ENCODE measurements at places on chromosomes 6 and 20.

DNA sequence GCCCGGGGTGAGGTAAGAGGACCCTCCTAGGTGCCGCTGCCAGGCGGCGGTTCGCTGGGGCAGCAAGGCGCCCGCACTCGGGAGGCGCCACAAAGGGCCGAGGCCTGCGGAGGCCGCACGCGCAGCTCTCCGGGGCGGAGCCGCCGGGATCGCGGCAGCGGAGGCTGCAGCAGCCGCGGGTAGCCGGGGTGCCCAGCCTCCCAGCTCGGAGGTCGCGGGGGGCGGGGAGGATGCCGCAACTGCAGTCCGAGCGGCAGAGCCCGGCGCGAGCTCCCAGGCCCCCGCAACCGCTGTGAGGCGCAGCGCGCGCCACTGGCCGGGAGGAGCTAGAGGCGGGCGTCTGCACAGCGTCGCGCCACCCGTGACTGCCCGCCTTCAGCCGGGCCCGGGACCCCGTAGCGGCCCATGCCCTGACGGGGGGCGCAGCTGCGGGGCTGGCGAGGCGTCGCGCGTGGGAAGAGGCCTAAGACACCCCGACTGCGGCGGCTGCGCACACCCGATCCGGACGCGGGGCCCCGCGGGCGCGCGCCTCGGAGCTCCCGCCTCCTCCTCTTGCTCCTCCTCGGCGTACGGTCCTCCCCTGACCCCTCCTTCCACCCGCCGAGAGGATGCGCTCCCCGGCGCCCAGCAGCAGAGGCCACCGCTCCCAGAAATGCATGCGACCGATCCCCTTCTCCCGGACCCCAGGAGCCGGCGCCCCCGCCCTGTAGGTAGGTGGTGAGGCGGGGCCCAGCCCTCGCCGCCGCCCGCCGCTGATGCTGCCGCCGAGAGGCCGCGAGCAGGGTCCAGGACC lies at the start of gene NCOA7:
TSS of gene NCOA7 (plus strand) at position 603 of the 793 bp plus-strand sequence. CDS start 24,395 bp downstream, outside the sequence.
- DNase-seq: peak; percentile 43

DNA sequence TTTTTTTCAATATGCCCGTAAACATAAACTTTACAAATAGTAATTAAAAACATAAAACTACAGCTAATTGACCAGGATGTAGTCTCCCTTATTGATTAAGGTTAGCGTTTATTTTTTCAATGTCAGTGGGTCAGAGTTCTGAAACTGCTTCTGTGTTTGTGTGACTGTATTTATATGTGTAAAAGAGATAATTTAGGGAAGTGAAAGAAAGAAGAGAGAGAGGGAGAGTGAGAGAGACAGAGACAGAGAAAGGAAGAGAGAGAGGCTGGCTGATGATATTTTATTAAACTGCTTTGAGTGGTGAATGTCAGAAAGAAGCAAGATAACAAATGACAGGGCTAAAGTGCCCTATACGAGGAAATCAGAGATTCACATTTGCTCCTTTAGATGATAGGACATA lies 266.1 kb upstream of the PTCHD4 start:
- DNase-seq: no peak

DNA sequence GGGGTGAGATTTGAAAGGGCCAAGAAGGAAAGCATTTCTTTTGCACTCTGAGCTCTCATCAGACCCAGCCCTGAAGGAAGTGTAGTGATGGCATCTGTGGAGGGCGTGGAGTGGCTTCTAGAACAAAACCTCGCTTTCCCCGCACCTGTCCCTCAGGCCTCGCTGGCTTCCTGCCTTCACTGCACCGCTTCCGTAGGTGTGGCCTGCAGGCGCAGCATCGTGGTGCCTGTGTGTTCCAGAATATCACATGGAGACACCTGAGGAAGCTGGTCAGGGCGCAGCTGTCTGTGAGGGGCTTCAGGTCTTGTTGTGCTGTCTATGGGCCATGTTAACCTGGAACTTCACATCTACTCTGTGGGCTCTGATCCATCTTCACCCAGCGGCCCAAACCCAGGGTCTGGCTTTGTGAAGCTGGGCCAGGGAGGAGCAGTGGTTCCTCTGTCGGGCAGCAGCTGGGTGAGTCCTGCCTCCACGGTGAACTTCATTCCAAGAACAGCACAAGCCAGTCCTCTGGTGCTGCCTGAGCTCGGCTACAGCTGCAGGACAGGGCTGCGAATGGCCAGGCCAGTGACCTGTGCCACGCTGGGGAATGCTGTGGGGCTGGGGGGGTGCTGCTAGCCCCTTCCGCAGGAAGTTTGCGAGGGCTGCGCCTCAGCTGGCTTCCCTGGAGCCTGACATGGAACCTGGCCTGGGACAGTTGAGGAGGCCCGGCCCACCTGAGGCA lies 40.9 kb downstream of the DSTN start:
- DNase-seq: no peak

- no peak for DNase-seq
These were observed 98.5 kb downstream of the TFAP2A start for GRCh38 chr6:10316373-10316721.

- DNase-seq: no peak
These were observed 129.4 kb upstream of the AFDN start for GRCh38 chr6:167697316-167697715.

- DNase-seq: no peak
These were observed 21.2 kb downstream of the GNAS-AS1 start for GRCh38 chr20:58829531-58829941.

DNA sequence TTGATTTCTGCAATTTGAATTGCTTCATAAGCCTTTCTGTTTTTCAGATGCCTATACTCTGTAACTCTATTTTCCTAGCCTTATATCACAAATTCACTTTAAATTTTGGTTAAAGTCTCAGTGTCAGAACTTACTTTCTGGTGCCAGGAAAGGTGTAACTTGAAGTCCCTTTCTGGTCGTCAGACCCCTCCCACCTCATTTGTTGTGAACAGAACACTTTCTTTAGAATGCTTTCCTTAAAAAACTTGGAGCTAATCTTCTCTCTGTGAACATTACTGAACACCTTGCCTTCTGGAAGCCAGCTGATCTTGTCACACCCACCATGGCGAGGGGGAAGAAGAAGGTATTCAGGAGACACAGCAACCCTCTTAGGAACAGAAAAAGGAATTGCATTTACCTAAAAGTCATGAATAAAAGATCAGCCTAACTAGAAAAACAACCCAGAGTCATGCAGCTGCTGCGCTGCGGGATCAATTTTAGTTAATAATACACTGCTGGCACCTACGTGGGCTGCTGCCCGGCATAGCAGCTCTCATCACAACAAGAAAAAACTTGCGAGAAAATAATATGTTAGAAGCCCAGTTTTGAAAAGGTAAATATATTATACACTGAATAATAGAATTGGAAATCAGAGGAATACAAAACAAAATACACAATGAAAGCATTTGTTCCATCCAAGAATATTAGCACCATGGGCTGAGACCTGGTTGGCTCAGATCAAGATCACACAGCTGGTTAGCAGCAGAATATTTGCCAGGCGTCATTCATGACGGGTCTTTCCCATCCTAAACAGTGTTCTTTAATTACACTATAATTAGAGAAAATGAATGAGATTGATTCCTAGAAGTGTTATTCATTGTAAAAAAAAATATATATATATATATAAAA lies 5.8 kb upstream of the FAM217A start:
- no peak for DNase-seq

- no peak for DNase-seq
These were observed 10.4 kb upstream of the SUMO4 start for GRCh38 chr6:149389509-149390297.

- DNase-seq: no peak
These were observed 44.1 kb upstream of the NT5E start for GRCh38 chr6:85405853-85406198.

- peak; percentile 87 for DNase-seq
These were observed 5.4 kb downstream of the CCND3 start for GRCh38 chr6:41936073-41936837.

DNA sequence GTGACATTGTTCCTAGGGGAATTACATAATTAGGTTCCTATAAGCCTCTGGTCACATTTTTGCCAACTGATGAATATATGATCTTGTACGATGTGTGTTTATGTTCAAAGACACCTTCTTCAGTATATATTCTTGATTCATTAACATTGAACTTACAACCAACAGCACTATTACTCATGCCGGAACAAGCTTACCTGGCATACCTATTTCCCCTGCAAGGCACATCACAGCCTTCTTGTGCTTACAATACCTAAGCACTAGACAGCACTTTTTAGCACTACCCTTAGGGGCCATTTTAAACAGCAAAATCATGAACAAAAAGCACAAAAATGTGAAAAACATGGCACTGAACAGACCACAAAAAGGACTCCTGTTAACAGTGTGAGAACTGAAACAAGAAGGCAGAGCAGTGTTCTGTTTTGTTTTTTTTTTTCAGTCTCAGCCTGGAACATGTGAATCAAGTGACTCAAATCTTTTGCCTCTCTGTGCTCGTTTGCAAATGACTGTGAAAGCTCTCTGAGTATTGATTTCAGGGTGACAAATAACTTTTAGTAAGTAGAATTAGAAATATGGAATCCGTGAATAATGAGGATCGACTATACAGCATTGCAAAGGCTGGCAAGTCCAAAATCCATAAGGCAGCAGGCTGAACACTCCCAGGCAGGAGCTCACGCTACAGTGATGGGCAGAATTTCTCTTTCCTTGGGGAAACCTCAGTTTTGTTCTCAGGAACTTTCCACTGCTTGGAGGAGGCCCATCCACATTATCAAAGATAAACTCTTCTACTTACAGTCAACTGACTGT lies 102.3 kb upstream of the TSHZ2 start:
- no peak for DNase-seq

GRCh38 chr6:32074996-32075532 lies 34.1 kb downstream of the TNXB start:
- no peak for DNase-seq

DNA sequence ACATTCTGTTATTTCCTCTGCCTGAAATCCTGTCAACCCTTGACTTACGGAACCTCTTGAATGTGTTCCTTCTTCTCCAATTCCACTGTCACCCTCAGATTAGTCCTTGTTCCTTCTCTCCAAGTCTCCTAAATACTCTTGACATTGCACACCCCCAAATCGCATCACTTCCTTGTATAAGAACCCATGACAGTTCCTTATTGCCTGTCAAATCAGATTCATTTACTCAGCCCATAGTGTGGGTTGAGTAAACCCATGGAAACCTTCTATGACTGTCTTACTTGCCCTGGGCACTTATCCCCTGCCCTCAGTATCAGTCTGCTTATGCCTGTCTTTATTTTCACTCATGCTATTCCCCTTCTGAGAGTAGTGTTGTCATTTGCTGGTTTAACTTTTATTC lies 40.5 kb downstream of the ARMC2 start:
- DNase-seq: no peak

DNA sequence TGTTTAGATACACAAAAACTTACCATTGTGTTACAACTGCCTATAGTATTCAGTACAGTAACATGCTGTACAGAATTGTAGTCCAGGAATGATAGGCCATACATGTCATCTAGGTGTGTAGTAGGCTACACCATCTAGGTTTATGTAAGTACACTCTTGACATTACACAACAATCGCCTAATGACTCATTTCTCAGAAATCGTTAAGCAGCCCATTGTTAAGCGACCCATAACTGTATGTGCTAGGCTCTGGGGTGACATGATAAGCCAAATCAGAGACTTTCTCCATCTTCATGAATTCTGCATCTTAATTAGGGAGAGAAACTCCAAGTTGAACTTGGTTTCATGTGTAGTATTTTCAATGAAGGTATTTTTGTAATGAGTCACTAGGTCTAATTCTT lies 17.2 kb downstream of the STK35 start:
- no peak for DNase-seq

Data from D721Med (cell line).